NCI-H526 (cell line): ENCODE measurements at places on chromosomes 13 and 19.

DNA sequence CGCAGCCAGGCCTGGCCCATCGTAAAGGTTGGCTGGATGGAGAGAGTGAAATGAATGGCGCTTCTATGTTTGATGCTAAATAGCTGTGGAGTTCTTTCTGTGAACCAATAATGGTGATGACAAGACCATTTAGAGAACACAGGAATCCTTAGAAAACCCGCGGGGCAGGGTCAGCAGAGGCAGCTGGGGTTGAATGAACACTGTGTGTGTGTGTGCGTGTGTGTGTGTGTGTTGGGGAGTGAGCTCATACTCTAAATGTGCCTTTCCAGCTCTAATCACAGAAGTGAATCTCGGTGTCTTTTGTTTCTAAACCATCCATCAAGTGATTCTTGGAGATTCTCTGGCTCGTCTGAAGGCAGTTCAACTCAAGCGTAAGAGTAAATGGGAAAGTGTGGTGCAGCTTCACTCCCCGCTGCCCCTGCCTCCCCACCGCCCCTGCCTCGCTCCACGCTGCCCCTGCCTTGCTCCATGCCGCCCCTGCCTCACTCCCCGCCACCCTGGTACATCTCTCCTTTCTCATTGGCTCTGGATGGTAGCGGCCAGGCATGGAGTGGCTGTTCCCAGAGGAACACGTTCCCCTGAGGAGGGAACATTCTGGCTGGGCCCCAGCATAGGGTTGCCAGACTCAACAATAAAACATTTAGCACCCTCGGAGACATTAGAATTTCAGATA is 21.2 kb downstream of the TMPRSS9 start:
- no peak for DNase-seq

GRCh38 chr19:5553892-5554291 is 13.9 kb downstream of the TINCR start:
- DNase-seq, result no peak

DNA sequence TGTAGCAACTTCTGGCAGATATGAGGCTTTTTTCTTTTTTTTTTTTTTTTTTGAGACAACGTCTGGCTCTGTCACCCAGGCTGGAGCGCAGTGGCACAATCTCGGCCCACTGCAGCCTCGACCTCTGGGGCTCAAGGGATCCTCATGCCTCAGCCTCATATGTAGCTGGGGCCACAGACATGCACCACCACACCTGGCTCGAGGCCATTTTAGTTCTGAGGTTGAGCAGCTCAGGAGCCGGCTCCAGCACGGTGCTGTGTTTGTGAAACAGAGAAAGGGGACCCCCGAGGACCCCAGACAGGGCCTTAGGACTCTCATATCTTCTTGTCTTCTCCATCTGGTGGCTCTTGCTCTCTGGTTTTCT is 3.4 kb upstream of the FLT3LG start:
- no peak for DNase-seq

DNA sequence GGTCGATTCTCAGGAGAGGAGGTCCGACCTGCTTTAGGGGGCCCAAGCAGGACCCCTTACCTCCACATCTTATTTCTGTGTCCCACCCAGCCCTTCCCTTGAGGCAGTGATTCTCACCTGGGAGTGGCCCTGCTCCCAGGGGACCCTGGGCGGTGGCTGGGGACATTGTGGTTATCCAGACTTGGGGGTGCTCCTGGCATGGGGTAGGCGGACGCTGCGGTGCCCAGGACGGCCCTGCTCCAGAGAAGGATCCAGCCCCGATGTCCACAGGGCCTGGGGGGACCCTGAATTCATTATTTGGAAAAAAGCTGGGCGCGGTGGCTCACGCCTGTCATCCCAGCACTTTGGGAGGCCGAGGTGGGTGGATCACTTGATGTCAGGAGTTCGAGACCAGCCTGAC is 84.4 kb downstream of the GADD45B start:
- DNase-seq, result no peak

DNA sequence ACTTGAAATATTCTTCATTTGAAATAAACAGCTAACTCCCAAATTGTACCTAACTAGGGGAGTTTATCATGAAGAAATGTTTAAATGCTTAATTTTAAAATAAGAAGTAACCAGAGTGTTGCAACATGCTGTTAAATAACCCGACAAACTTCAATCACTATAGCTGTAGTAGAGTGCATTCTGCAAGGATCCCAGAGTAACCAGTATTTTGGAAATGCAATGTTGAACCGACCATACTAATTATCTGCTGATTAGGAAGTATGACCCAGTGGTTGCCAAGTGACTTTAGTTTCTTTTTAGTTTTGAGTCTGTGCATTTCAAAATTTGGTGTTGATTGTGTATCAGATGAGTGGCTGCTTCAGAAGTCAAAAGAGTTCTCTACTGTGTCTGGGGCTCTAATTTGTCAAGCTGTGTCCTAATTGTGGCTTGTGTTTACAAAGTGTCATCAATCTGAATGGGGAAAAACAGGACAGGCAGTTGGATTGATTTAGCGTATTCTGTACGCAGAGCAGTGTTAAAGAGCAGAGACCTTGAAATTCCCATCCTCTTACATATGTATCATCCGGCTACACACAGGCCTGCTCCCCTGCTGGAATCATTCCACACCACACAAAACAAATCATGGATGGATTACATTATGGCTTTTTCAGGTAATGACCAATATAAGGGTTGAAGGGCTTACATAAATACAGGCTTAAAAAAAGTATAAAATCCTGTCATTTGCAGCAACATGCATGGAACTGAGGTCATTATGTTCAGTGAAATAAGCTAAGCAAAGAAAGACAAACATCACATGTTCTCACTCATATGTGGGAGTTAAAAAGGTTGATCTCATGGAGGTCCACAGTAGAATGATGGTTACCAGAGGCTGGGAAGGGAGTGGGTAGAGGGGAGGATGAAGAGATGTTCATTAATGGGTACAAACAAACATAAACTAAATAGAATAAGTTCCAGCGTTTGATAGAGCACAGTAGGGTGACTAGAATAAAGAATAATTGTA is 351.5 kb downstream of the KLF12 start:
- DNase-seq, result no peak

DNA sequence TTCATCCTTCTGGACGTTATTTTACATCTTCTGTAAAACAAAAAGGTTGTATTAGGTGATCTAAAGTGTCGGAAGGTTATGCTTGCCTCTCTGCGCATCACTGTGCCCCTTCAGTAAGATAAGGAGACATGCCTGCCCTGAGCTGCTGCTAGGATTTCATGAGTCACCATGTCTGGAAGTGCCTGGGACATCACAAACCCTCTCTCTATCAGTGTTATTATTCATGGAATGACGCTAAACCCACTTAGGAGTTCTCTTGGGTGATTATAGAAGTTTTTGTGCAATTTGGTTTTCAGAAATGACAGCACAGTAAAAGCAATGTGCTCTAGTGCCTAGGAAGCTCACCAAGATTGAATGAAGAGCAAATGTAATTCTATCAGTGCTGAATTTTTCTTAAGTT is 617.7 kb downstream of the DCT start:
- no peak for DNase-seq

DNA sequence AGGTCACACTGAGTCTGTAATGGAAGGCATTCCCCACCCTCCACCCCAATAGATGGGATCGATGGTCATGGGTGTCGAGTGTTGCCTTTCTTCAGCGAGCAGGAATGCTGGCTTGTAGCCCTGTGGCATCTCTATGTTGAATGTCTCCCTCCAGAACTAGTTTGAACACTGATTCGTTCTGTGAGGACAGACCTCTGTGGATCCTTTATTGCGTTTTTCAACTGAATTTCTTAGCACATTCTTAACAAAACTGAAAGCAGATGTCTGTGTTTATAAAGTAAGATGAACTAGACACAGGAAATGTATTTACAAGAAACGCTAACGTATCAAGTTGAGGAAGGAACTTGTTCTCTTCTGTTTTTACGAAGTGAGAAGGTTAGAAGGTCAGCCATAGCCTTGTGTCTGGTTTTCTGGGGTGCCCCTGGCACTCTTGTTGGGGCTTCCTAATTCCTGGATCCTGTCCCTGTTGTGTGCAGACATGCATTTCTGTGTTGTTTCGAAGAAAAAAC is 36.8 kb upstream of the TM9SF2 start:
- no peak for DNase-seq

DNA sequence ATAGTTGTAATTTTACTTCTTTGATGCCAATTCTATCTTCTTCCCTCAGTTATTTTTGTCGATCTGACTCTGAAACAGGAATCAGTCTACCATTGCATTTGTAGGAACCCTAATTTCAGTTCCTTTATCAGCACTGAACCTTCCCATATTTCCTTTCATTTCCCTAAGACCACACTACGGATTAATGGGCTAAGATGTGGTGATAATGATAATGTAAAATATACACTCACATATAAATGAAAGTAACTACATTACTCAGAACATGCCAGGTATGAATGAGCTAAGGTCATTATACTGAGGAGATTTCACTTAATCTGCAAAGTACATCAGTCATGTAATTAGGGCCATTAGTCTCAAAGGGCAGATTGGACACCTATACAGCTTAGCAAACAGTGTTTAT is 60.2 kb upstream of the RFC3 start:
- DNase-seq, result no peak

DNA sequence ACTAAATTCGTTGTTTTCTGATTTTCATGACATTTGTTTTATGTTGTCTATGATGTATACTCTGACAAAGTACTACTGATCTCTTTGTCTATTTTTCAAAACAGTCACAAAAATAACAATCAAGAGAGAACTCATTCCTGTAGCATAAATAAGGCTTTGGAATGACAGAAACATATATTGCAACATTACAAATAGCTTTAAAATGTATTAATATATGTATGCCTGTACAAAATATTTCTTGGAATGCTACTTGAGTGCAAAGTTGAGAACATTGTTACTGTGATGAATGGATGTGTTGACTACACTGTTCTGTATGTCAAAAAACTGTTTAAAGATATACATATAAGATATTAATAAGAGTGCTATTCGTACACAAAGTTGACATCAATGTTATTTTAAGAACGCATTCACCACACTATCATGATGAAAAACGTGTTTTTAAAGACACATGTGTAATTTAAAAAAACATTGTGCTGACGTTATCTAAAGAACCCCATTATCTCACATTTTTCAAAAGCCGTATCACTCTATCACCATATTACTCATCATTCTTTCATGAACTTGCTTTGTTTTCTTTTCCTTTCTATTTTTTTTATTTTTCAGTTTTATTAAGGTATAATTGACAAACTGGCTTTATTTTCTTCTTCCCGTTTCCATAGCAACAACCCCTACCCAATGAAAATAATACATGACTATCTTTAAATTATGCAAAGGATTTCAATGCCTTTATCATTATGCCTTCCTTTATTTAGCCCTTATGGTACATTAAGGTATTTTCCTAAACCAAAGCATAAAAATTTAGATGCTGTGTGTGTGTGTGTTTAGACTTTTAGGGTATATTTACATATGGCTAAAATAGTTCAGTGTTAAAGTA is 918.8 kb downstream of the SLITRK1 start:
- DNase-seq, result no peak

DNA sequence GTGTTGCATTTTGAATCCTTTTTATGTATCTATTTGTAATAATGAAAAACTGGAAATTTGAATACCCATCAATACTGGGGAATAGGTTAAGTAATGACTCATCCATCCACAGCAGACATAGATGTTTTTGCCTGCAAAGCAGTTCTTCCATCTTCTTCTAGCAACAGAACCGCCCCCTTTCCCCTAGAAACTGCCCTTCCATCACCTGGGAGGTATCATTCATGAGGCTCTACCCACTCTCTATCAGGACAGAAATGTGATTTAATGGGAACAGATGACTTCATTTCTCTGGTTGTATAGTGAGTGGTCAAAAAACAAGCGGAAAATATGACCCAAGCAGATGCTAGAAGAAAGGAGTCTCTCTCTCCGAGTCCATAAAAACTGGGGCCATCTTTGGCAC is 532.8 kb downstream of the UQCRFS1 start:
- DNase-seq, result no peak

DNA sequence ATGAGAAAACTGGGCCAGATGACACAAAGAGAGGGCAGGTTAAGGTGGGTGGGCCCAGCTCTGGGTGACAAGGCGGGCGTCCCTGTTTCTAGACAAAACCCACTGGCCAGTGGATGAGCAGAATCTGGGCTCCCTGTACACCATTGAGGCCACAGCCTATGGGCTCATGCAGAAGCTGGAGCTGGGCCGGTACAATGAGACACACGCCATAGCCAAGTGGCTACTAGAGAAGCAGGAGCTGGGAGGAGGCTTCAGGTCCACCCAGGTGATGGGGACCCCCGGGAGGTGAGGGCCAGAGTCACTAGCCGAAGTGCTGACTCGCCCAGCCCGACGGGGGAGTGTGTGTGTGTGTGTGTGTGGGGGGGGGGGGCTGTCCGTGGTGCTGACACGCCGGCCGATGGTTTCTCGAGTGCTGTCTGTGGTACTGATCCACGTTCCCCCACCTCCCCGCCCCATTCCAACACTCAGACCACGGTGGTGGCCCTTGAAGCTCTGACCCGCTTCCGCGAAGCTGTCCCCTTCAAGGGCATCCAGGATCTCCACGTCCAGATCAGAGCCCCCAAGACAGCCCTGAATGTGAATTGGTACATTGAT is 24.3 kb upstream of the SHFL start:
- DNase-seq, result no peak

- DNase-seq, result no peak
Measured at GRCh38 chr13:74683411-74683810, 549.2 kb upstream of the KLF12 start.

- peak; percentile 83 for DNase-seq
Measured at GRCh38 chr13:94710881-94711560, 1.3 kb downstream of the SOX21 start.

DNA sequence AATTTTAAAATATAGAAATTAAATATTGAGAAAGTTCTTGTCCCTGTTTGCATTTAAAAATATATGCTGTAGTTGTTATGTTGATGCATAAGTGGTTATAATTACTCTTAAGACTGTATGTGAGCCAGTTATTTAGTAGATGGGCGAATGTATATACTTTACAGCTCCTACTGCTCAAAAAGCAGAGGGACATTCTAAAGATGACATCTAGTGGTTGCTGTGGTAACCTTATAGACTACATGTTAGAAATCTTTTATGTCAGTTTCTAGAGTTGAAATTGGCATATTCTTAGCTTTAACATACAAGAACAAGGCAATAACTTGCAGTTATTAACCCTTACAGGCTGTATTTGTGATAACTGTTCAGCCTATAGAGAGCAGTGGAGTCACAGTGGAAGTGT is 160.5 kb downstream of the OLFM4 start:
- no peak for DNase-seq

DNA sequence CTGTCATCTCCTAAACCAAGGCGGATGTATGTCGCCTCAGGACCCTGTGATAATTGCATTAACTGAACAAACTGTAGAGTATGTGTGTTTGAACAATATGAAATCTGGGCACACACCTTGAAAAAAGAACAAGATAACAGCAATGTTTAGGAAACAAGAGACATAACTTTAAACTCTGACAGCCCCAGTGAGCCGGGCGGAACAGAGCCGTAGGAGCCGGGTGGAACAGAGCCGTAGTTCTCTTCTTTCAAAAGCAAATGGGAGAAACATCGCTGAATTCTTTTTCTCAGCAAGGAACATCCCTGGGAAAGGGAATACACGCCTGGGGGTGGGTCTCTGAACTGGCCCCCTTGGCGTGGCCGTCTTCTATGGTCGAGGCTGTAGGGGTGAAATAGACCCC is 31.8 kb upstream of the ZNF675 start:
- DNase-seq, result no peak

GRCh38 chr13:41563341-41563983 is 106.1 kb downstream of the RGCC start:
- no peak for DNase-seq

- peak; percentile 21 for DNase-seq
Measured at GRCh38 chr19:50994129-50994528, 7.3 kb downstream of the KLK8 start.

- DNase-seq, result no peak
Measured at GRCh38 chr13:92768602-92769001, 458.0 kb upstream of the GPC6 start.

- DNase-seq, result no peak
Measured at GRCh38 chr13:97506511-97506910, 72.5 kb downstream of the RAP2A start.
